ENCODE measurements at places on chromosomes 2 and 18. TPM values are rescaled to one million over a fixed set of nuclear protein-coding genes. Genes with fewer than 3 reads are reported as not detected.

DNA sequence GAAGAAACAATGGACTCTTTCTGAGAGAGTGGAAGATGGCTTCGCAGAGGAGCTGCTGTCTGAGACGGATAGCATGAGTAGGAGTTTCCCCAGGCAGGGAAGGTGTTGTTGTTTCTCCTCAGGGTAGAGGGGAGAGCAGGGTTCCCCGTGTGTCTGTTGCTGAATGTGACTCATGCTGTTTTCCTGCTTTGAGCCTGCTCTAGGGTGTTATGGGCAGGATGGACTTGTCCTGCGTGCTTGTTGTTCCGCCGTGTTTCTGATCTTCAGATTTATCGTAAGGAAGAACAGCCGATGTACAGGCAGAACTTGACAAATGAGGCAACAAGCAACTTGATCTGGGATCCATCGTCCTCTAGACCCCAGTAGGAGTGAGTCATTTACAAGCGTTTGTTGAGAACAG is 19.7 kb upstream of the MYCN start:
- no peak for DNase-seq
- H3K4me3 ChIP-seq, result no peak overlapping the region
- no peaks in the 10 kb centered on the region for H3K27me3 ChIP-seq
- H3K27ac ChIP-seq, result no peak overlapping the region
- H3K4me1 ChIP-seq, result no peaks in the 10 kb centered on the region

GRCh38 chr18:79575891-79576685 is 103.5 kb upstream of the CTDP1 start:
- peaks cover 21% of the 10 kb centered on the region for H3K4me1 ChIP-seq
- H3K27ac ChIP-seq, result peak overlapping the region; percentile 56
- no peaks in the 10 kb centered on the region for H3K27me3 ChIP-seq
- H3K4me3 ChIP-seq, result no peak overlapping the region

DCDC2C gene
- not detected for total RNA-seq

GRCh38 chr18:72223733-72224132 is 320.4 kb downstream of the CBLN2 start:
- no peak overlapping the region for H3K27ac ChIP-seq
- H3K27me3 ChIP-seq, result no peaks in the 10 kb centered on the region
- no peak overlapping the region for H3K4me3 ChIP-seq
- no peaks in the 10 kb centered on the region for H3K36me3 ChIP-seq

DNA sequence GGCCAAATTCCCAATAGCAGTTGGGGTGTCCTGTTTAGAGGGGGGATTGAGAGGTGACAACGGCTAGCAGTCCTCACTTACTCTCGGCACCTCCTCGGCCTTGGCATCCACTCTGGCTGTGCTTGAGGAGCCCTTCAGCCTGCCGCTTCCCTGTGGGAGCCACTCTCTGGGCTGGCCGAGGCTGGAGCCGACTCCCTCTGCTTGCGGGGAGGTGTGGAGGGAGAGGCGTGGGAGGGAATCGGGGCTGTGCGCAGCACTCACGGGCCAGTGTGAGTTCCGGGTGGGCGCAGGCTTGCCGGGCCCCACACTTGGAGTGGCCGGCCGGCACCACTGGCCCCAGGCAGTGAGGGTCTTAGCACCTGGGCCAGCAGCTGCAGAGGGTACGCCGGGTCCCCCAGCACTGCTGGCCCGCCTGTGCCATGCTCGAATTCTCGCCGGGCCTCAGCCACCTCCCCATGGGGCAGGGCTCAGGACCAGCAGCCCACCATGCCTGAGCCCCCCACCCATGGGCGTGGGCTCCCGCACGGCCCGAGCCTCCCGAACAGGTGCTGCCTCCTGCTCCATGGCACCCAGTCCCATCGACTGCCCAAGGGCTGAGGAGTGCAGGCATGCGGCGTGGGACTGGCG is 705.9 kb upstream of the ZNF804A start:
- H3K36me3 ChIP-seq, result no peaks in the 10 kb centered on the region
- H3K27ac ChIP-seq, result no peak overlapping the region
- no peaks in the 10 kb centered on the region for H3K27me3 ChIP-seq
- peak; percentile 52 for DNase-seq
- no peaks in the 10 kb centered on the region for H3K4me1 ChIP-seq
- H3K4me3 ChIP-seq, result no peak overlapping the region

DNA sequence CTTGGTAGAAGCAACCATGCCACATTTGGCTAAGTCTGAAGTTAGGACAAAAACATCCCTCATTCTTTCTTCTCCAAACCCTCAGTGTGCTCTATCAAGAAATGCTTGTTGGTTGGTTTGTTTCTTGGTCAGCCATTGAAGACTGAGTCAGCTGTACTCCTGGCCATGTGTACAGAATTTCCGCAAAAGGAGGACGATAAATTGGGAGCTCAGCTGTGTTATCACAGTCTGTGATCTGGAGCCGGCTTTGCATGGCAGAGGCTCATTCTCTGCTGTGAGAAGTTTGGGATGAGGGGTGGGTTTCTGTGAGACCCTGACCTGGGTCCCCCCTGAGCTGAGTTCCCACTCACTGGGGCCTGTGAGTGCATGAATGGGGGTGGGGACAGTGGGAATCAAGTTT is 26.3 kb upstream of the E2F6 start:
- no peak overlapping the region for H3K27ac ChIP-seq
- no peaks in the 10 kb centered on the region for H3K27me3 ChIP-seq
- no peak for DNase-seq
- no peaks in the 10 kb centered on the region for H3K36me3 ChIP-seq

- H3K27ac ChIP-seq, result no peak overlapping the region
- H3K27me3 ChIP-seq, result no peaks in the 10 kb centered on the region
- no peak for DNase-seq
Measured at GRCh38 chr2:105643405-105644173, 101.1 kb upstream of the NCK2 start.

GRCh38 chr2:99573634-99574251 is 83.9 kb upstream of the REV1 start:
- no peak overlapping the region for H3K27ac ChIP-seq
- no peak overlapping the region for H3K4me3 ChIP-seq
- DNase-seq, result no peak
- no peaks in the 10 kb centered on the region for H3K36me3 ChIP-seq

SMIM21 gene
- not detected for total RNA-seq

Data from pancreas (tissue), 10 donors.